ENCODE measurements at places on chromosomes 6 and 20. TPM values are rescaled to one million over a fixed set of nuclear protein-coding genes. Genes with fewer than 3 reads are reported as not detected.

WFDC13 gene
- not detected for polyA plus RNA-seq

OR2J3 gene
- not detected for polyA plus RNA-seq

ARMC2 gene
- 6.5 TPM for polyA plus RNA-seq

SIRPD gene
- polyA plus RNA-seq = not detected

PPP1R16B gene
- 5.1 TPM for polyA plus RNA-seq

Measured in muscle of leg (tissue), 16 donors.